ENCODE measurements at places on chromosomes 1 and 21.

DNA sequence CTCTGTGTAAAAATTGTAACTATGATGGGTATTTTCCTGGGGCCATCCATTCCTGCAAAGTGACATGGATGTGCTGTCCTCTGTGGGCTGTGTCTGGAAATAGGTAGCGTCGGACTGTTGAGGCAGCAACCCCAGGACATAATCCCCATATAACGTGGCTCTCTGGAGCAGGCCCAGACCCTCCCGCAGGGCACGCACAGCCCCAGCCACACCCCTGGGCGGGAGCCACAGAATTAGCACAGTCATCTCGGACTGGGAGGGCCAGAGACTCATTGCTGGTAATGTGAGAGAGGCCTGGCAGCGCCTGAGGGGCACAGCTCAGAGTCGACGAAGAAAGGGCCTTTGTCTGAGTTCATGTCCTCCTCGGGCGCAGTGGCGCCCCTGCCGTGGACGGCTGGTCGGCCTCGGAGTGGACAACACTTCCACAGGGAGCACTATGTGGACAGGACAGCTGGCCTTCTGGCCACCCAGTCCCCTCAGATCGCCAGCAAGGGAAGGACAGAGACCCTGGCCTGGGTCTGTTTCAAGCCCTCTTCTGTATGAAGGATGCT is 20.1 kb downstream of the SIM2 start:
- DNase-seq = no peak

GRCh38 chr1:212431644-212432043 is 1.1 kb upstream of the NENF start:
- no peak for DNase-seq

DNA sequence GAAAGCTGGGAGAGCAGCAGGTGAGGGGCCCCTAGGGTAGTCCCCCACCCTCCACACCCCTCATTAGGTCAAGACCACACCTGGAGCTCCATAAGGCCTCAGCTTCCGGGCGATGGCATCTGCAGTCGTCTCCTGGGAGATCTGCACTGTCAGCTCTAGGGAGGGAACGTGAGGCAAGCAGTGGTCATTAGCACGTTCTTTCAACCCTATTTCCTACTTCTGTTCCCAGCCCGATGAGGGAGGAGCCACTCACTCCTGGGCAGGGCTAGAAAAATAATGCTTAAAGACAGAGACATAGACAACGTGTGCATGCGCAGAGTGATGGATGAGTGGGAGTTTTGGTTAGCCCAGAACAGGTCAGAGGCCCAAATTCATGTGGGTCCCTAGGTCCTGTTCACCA is 9.7 kb downstream of the KDF1 start:
- no peak for DNase-seq

DNA sequence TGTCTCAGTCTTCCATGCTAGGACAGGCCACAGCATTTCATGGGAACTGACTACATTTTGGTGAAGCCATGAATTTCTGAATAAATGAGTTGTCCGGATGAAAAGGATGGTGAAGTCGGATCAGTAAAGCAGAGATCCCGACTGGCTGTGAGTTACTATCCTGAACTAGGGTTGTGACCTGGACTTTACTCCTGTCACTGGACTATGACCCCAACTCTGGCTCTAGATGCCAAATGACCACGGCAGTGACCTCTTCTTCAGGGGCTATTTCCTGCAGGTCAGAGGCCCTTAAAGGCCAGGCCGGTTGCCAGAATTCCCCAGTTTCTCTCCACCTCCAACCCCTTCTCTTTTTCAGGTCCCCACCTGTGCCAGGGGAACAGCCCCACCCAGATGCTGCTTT is 1.7 kb upstream of the NECTIN4 start:
- DNase-seq = no peak

GRCh38 chr1:12001249-12001917 is 17.9 kb upstream of the MIIP start:
- no peak for DNase-seq

DNA sequence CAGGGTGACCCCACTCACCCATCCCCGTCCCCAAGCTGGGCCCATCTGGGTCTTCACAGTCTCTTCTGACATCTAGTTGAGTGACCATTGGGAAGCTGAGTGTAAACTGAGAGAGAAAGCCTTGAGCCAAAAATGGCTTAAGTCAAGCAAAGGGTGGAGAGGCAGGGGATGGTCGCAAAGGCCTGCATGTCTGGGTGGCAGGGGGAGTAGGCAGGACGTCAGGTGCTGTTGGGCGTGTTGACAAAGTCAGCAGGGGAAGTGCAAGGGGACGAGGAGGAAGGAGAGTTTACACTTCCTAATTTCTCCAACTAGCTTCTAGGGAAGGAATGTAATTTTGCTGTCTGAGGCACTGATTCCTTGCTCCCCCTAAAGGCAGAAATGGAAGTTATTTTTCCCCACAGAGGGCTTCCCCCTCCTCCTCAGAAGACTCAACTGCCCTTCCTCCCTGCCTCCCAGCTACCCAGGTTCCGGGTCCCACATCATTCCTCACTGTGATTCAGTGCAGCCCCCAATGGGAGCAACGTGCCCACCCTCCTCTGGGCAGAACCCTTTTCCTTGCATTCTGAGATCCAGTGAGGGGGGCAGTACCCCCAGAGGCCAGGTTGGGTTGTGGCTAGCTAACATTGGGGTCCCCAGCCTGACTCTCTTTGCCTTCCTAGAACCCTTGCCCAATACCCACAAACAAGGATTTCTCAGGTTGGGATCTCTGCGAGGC is 1.2 kb upstream of the ADORA1 start:
- no peak for DNase-seq

All from activated effector memory CD4-positive, alpha-beta T cell treated with Interleukin-2 at 50 U/mL for 16 hours (primary cell).